ENCODE measurements at places on chromosomes 13 and 19.

GRCh38 chr13:27370305-27370872, 54.0 kb upstream of the GTF3A start:
- DNase-seq, result no peak

DNA sequence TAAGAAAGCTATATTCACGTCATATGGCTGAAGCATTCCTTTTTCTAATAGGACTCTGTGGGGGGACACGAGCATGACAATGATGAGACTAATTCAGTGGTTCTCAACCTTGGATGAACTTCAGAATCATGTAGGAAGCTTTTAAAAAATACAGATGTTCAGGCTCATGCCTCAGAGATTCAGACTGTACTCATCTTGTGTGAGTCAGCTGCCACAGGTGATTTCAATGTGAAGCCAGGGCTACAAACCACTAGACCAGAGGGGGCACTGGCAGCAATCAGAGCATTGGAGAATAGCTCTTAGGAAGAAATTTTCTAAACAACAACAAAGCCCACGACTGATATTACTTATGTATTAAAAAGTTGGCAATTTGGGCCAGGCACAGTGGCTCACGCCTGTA, 91.7 kb downstream of the SERP2 start:
- no peak for DNase-seq

DNA sequence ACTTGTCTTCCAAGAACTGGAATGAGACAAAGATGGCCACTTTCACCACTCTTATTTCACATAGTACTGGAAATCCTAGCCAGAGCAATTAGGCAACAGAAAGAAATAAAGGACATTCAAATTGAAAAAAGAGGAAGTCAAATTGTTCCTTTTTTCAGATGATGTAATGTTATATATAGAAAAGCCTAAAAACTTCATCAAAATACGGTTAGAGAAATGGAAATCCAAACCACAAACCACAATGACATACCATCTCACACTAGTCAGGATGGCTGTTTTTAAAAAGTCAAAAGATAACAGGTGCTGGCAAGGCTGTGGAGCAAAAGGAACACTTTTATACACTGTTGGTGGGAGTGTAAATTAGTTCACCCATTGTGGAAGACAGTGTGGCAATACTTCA, 113.3 kb upstream of the SPRY2 start:
- peak; percentile 81 for DNase-seq

DNA sequence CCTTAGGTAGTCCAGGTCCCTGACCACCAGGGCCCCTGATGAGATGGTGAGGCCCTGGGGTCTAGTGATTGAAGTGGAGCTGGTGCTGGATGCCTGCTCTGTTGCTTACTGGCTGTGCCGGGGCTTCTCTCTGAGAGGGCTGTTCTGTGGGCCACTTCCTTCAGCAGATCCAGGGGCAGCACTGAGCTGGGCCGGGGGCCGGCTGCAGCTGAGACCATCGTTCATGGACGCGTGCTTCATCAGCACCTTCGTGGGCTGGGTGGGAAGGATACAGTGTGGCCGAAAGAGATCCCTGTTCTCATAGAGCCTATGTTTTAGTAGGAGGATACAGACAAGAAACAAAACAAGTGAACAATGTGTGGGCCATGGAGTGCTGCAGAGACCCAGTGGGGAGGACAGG, 33.2 kb upstream of the TEX29 start:
- no peak for DNase-seq

DNA sequence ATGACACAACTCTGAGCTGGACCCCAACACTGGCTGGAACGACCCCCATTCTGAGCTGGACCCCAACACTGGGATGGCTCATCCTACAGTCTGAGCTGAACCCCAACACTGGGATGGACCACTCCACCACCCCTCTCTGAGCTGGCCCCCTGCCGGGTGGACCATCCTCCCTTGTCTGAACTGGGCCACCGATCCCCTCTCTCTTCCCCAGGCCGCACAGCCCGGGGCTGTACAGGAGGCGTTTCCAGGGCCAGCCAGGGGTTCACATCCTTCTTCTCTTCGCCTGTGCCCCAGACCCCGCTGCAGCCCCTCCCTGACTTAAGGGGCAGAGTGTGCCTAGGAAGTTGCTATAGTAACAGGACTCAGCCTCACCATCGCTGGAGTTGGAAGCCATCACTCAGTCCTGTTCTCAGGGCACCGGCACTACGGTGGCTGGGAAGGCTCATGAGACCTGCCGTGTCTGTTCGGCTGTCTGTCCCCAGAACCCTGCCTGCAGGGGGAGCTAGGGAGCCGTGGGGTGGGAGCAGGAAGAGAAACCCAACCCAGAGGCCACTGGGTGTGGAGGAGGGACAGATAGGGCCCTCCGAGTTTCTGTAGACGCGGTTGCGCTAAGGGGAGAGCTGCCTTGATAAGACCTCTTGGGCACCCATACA, 3.7 kb downstream of the PRKACA start:
- peak; percentile 50 for DNase-seq

- DNase-seq, result no peak
Observed at GRCh38 chr19:34667349-34668076, 9.4 kb downstream of the SCGB2B2 start.

- peak; percentile 55 for DNase-seq
Observed at GRCh38 chr13:109790942-109791605, 4.7 kb upstream of the IRS2 start.

GRCh38 chr13:39049274-39049673, 11.0 kb downstream of the NHLRC3 start:
- no peak for DNase-seq

DNA sequence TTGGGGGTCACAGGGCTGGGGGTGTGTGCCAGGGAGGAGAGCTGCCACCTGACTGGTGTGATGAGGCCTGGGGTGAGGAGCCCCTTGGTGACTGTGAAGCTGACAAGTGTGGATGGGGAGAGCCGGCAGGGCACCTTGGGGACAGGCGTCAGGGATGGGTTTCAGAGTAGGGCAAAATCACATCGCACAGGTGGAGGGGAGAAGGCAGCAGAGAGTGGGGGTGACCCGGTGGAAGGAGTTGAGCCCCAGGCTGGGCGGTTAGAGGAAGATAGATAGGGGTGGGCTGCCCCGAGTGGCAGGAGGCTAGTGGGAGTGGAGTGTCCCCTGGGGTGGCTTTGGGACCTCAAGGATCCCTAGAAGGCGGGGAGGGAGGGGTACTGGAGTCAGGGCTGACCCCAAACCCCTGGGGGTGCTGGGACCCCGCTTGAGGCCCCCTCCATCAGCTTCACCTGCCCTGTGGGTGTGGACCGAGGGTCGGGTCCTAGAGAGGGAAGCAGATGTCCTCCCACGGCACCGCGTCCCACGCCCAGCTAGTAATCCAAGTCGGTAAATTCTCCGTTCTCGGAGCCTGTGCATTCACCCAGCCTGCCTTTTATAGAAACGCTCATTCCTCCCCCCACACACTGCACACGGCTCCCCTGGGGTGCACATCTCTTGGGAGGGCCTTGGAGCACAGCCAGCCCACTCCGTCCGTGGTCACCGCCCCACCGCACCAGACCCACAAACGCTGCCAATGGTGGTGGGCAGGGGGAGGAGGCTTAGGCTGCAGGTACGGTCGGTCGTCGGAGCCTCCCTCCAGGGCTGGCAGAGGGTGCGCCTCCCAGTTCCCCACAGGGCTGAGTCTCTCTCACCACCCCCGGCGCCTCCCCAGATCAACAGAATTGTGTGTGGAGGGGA, 2.4 kb downstream of the CTXN1 start:
- no peak for DNase-seq

DNA sequence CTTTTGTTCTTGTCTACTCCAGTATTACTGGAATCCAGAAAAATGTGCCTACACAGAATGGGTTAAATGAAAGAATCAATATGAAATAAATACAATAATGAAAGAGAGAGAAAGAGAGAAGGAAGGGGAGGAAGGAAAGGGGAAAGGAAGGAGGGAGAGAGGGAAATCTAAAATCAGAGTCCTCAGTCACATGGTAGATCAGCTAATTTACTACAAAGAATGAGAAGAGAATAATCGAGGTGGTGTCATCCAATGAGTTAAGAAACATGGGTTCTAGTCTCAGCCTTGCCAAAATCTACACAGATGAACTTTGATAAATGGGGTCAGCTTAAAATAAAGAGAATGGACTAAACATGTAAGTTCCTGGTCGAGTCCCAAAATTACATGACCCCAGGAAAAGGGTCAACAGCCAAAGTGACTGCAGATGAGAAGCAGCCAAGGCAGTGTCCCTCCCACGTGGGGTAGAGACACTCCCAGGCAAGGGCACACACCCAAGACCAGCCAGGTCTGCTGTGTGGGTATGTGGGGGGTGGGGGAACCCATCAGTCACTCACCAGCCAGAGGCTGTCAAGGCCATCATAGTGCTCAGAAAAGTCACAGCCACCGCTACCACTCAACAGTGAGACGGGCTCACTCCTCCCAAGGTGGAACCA, 103.6 kb downstream of the STK24 start:
- DNase-seq, result no peak

- no peak for DNase-seq
Observed at GRCh38 chr13:90792335-90792734, 555.2 kb upstream of the MIR17HG start.

GRCh38 chr19:30235946-30236345, 136.2 kb upstream of the ZNF536 start:
- no peak for DNase-seq

DNA sequence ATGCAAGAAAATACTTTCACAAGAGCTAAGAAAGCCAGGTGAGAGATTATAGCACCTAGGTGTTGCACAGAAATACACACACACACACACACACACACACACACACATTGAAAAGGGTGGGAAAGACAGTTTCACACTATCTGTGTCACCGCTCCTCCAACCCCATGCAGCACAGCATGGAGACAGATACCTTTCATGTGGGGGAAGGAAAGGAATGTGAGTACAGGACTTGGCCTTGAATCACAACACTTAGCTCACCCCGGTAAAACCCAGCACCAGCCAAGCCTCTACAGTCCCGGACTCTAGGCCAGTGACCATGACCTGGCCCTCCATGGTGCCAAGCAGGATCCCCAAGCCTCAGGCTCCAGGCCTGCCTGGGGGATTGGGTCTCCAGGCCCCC, 462.0 kb upstream of the SPRY2 start:
- DNase-seq, result no peak

- DNase-seq, result no peak
Observed at GRCh38 chr13:49980266-49980665, 16.6 kb upstream of the TRIM13 start.

DNA sequence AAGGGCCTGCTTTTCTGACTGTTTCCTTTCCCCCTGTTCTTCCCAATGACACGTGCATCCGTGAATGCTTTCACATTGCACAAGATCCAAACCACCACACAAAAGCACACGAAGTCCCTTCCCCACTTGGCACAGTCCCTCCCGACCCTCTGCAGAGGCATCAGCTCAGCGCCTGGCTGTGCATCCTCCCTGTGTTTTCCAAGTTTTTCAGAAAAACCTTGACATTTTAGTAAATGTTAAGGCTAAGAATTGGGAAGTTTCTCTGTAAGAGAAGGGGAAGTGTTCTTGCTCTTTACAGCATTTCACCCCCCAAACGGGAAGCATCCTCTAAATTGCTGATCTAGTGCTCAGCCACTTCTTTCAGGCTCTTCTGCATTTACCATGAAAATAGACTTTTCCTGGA, 94.5 kb upstream of the TM9SF2 start:
- peak; percentile 29 for DNase-seq

- peak; percentile 40 for DNase-seq
Observed at GRCh38 chr19:18349524-18350128, 9.2 kb downstream of the PGPEP1 start.

DNA sequence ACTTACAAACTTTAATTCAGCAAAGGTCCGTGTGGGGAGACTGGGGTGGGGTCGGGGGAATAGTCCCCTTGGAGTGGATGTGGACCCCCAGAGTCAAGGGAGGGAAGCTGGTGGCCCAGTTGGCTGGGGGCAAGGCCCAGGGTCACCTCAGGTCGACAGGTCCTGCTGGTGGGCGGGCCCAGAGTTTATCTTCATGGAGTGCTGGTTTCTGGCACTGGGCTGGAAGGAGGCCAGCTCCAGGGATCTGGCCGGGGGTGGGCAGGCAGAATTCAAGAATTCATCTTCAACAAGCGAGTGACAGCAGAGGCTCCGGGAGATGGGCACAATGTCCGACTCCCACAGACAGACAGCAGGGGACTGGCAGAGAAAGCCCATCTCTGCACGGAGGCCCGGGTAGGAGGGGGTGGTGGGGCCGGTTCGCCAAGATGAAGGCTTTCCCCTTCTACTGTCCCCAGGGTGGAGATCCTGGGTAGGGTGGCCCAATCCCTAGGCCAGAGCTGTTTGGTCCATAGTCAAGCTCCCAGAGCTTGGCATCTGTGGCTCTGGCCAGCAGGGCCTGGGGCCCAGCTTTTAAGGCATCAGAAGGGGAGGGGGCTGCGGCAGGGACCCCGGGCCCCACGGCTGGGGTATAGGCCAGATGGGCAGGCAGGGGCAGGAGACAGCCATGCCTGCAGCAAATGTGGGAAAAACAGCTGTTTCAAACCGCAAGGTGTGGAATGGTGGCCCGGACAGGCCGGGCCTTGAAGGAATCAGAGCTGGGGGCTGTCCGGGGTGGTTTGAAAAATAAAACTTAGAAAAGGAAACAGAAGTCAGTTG, 622 bp upstream of the FDX2 start:
- DNase-seq, result peak; percentile 28

- DNase-seq, result peak; percentile 84
Observed at GRCh38 chr19:38729653-38730469, 14.4 kb downstream of the CAPN12 start.

DNA sequence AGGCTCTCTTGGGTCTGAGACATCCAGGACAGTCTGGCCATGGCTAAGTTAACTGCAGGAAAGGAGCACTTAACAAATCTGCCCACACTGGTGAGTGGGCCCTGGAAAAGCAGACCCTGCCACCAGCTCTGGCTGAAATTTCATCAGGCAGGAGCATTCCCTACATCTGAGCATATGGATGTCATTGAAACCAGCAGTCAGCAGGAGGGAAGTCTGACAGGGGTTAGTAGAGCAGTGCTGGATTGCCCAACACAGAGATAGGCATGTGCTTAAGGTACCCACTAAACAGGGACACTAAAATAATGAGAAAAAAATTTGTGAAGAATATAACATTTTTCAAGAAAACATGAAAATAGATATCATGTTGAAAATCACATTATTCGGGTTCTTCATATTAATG, 13.6 kb upstream of the ACOD1 start:
- DNase-seq, result no peak

DNA sequence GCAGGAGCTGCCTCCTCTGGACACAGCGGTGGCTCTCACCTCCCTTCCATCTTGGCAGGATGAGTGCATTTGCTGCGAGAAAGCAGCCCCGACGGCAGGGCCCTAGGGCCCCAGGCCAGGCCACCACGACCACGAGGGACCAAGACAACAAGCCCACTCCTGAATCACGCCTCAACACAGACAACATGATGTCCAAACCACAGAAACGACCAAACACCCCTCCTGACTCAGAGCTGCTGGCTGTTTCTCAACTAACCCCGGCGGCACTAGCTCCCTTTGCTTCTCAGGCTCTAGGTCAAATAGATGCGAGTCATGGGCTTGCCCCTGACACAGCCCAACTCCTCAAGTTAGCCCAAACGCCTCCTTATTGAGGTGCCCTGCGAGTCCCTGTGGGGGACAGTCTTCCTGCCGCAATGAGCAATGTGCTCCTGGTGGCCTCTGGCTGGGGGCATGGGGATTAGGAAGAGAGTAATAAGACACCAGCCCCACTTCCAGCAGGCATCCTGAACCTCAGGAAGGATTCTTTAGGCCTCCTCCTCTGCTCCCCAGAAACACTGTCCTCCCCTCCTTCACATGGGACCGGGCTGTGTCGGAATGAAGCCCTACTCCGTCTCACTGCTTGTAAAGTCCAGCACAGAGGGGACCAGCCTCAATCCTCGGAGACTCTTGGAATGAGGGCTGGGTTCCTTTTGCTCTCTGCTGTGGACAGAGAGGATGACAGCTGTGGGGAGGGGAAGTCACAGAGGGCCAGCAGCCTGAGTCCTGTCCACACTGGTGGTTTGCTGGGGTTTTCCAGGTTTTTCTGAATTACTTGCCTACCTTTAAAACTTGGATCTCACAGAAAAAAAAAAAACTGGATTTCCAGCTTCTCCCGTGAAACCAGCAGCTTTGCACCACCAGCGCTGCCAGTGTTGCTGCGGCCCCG, 6.9 kb upstream of the ATF5 start:
- DNase-seq, result no peak

All from B cell (primary cell).